ENCODE measurements at places on chromosomes 12 and 14.

DNA sequence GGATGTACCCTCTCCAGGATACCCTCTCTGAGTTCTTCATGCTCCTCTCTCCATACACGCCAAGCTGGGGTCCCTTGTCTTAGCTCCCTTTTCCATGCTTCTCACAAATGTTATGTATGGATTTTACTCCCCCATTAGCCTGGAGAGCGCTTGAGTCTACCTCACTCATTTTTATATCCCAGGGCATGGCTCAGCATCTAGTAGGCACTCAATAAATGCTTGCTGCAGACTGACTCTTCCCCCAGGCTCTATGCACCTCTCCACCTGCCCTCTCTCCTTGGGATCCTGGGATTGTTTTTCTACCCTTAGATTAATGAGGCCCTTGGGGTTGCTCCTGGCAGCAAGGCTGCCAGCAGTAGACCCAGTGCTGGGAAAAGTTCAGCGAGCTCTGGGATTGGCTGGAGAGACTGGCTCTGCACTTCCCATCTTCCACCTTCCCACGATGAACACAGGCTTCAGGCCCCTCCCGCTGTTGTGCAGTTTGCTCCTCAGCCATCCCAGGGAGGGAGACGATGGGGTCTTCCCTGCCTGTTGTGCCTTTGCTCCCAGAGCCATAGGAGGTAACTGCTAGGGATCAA lies 2.2 kb downstream of the NRIP2 start:
- no peak for DNase-seq

DNA sequence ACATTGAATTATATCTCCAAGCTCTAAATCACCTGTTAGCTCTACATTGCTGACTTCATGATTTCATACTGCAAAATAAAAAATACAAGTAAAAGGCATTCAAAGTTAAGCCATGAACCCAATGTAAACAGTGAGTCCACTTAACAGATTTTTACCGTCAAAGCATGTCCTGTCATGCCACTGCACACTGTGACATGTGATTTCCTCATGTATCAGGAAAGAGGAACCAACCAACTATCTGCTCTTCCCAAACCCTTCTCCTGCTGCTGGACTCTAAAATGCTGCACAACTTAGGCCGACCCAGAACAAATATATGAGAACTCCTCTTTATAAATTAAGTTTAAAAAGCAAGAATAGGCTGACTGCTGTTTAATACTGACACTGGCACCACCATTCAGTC lies 37.5 kb downstream of the TM7SF3 start:
- DNase-seq, result no peak

DNA sequence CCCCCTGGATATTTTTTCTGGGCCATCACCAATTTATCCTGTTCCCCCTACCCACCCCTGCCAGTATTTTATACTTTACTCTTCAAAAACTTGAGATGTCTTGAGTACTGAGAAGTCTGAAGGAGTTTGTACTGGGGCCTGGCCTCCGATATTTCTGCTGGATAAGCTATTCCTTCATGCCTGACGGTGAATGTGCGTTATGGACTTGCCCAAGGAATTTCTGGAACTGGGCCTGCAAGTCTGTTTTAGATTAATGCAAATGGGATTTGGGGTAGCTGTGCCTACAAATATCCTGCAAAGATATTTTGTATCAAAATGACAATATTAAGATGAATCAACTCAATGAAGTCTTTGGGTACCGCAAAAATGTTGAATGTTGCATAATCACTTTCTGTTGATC lies at the start of gene PTCSC3:
Gene PTCSC3 (minus strand): TSS at position 199 of the 400 bp plus-strand sequence.
- no peak for DNase-seq

DNA sequence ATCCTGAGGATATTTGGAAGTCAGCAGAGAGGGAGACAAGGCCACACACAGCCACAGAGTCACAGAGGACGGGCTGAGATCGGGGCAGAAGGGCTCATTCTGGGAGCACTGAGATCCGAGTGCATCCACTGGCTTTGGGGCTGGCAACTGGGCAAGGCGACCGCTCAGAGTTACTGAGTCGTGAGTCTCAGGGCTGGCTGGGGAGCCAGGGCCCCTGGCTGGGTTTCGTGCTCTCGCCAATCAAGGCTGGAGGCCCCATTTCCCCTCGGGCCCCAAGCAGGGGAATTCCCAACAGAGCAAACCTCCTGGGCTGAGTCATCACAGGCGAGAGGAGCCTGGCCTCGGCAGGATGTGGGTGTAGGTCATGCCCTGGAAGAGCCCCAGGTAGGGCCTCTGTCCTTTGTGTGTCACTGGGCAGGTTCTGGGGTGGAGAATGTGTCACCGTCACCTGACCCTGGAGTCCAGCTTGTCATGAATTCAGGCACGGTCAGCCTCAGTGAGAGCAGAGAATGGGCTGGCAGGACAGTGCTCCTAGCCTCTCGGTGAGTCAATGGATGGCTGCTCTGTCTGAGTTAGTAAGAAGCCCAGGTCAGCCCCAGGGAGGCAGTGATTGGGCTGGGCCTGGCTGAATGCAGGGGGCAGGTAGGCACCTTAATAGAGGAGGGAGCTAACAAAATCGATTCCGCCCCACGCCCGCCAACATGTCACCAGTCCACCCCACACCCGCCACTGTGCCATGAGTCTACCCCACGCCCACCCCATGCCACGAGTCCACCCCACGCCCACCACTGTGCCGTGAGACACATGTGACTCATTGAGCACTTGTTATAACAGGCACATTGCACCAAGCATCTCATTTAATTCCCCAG lies 16.9 kb downstream of the ASB2 start:
- peak; percentile 94 for DNase-seq

- no peak for DNase-seq
Observed at GRCh38 chr12:88925454-88925853, 345.2 kb upstream of the KITLG start.

GRCh38 chr12:93908264-93908663 lies 231.1 kb downstream of the CRADD start:
- no peak for DNase-seq

DNA sequence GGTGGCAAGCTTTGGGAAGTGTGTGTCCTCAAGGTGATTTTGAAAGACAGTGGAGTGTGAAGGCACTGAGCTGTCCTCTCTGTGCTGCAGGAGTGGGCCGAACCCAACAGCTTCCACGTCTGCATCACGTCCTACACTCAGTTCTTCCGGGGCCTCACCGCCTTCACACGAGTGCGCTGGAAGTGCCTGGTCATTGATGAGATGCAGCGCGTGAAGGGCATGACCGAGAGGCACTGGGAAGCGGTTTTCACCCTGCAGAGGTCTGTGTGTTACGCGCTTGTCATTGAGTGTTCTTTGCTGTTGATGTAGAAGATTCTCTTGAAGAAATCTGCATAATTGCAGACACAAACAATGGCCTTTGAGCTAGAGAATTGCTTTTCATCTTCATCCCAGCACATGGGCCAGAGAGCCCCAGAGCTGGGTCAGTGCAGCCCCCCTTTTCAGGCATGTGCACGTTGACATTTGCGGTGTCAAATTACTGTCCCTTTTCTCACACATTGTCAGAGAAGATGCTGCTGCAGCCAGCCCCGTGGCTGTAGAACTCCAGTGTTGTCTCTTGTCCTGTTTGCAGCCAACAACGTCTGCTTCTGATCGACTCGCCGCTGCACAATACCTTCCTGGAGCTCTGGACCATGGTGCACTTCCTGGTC lies 63.3 kb downstream of the EP400 start:
- DNase-seq, result no peak

DNA sequence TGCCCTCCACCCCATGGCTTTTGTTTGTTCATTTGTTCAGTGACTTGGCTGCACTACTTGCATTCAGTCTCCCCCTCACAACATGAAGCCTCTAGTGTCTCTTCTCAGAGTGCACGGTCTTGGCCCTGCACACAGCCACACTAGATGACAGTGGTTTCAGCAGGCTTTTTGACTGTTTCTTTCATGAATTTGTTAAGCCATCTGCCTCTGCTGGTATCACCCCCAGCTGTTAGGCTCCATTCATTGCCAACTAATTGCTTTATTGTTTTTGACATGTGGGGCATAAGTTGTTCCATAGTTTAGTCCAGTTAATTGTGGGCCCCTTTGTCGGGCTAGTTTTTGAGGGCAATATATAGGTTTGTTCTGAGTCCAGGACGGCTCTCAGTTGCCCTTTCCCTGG lies 18.8 kb downstream of the OS9 start:
- no peak for DNase-seq

DNA sequence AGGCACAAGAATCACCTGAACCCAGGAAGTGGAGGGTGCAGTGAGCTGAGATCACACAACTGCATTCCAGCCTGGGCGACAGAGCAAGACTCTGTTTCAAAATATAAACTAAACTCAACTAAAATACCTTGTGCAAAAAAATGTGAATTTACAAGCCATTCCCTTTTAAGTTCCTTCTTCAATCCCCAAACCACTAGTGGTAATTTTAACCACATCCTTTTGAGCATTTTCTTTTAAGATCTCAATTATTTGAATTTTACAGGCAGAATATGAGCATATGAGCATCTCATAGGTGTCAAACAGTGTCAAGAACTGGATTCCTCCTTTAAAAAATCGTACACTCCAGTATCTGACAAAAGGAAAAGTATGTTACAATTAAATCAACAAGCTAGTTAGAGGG lies 57.0 kb upstream of the NPFF start:
- no peak for DNase-seq

DNA sequence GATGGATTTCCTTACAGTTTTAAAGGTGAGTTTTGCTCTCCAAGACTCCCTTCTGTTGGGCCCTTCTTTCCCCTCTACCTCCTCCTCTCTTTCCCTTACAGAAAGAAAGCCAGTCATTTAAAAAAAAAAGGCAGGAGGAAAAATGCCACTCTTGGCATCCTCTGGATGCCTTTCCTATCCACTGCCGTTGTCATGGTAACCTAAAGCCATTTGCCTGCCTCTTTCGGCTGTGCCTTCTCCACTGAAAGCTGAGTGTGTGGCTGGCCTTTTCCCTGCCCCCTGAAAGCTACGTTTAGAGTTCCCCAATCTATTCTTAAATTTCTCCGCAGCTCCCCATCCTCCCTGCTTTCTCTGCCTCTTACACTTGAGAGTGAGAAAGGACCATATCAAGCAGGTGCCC lies 67.1 kb downstream of the TUNAR start:
- no peak for DNase-seq
